Spinal cord (tissue), 10 donors: ENCODE measurements at places on chromosomes 11 and 22. TPM values are rescaled to one million over a fixed set of nuclear protein-coding genes. Genes with fewer than 3 reads are reported as not detected.

DNA sequence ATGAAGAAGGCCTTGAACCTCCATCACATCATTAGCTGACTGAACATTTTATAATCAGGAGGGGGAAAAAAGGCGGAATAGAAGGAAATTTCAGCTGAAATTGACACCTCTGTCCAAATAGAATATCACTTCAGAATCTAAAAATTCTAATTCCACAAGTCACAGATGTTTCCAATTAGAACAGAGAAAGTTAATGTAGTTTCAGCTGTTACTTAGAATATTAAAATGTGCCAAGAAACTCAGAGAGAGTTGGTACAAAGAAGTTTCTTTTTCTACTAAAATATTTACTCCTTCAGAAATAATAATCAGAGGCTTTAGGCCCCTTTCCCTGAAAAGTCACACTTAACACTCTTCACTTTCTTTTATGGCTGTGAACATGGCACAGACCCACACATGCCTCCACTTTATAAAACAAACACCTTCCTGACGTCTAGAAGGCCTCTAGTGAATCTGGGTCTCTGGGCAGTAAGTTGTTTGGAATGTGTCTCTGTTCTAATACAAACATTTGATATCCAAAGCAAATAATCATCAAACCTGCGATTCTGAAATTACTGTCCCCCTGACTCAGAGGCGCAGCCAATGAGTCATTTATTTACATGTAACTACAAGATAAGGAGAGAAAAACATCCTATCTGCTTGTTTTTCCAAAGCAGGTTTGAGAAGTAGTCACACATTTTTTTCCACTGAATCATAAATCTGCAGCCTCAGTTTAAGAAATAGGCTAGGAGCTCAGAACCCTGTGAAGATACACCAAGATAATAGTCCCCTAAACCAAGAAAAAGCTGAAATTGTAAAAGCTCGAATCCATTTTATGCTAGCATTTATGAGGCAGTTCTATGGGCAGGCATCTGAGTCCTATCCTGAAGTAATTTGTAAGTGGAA, 148.4 kb downstream of the ME3 start:
- DNase-seq, result no peak

- no peak for DNase-seq
Observed at GRCh38 chr11:62981743-62982142, 3.0 kb downstream of the SLC22A6 start.

GRCh38 chr11:1256257-1257045, 33.6 kb downstream of the MUC5B start:
- DNase-seq, result no peak

DNA sequence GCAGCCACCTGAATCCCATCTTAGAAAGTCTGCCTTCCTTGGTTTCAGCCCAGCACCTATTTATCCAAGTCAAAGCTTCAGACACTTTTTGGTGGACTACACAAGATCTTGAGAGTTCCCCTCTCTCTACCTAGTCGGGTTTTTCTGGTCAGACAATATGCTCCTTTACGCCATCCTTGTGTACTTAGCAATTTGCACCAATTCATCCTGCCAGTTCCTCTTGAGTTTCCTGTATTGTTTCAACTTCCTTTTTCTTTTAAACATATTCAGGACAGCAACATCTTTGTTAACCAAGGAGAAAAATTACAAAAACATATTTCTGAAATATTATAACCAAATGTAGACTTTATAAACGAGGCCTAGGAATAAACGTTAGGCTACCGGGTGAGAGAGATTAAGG, 368.2 kb upstream of the CADM1 start:
- DNase-seq, result no peak

DNA sequence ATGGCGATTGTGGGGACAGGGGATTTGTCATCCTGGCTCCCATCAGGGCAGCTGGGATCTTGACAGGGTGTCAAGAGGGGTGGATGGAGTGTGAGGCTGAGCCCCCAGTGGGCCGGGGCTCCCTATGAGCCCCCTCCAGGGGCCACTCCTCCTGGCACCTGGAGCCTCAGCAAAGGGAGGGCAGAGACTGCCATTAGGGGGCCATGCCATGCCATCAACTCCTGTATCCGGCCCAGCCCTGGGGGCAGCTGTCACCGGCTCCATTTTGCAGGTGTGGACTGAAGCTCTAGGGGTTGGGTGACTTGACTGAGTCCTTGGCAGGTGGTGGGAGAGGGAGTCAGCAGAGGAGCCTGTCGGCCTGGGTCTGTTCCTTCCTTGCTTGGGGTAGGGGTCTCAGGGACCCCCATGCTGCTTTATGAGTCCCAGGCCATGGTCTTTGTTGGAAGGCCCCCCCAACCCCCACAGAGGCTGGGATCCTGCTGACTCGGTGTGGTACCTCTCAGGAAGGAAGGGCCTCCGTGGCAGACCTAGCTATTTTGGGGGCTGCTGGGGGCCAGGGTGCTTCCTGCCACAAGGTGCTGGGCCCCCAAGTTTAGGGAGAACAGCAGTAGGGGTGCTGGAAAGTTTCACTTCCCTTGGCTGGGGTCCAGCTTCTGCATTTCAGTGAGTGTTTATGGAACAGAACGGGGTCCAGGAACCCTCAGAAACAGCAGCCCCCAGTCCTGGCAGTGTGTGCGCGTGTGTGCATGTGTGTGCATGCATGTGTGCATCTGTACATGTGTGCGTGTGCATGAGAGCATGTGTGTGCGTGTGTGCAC, 1.5 kb downstream of the ACY3 start:
- no peak for DNase-seq

- no peak for DNase-seq
Observed at GRCh38 chr11:44174842-44175241, 79.4 kb downstream of the EXT2 start.

DNA sequence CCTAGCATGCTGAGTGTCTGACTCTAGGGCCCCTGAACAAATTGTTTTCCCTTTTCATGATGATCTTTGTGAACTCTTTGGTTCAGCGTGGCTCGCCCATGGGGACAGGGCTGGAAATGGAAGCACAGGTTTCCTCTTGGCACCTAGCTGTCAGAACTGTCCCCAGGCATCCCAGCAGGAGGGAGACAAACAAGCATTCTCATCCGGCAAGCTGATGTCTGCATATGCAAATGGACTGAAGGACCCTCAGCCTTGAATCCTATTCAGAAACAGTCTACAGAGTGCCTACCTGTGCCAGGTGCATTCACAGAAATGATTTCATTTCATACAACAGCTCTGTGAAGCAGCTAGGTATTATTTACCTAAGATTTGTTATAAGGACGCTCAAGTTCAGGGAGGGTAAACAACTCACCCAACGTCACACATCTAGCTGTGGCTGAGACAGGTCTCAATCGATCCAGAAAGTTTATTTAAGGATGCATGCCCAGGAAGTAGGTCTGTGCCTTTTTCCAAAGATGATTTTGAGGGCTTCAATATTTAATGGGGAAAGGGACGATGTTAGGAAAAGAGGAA, 176.4 kb downstream of the KIRREL3 start:
- DNase-seq, result no peak

DNA sequence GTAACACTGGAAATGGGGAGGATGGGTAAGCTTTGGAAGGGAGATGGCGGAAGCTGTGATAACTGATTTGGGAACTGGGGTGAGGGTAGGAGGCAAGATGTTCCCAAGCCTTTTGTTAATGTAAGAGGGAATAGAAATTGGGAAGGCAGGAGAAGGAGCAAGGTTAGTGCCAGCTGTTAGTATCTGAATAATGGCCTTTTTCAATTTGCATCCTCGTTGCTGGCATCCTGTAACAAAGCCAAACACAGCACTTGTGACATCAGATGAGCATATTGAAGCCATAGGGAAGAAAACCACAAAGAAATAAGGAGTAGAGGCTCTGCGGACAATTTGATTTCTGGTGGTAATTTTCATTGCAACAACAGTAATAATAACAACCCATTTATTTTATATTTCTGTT, 70.9 kb upstream of the CLMP start:
- no peak for DNase-seq

DNA sequence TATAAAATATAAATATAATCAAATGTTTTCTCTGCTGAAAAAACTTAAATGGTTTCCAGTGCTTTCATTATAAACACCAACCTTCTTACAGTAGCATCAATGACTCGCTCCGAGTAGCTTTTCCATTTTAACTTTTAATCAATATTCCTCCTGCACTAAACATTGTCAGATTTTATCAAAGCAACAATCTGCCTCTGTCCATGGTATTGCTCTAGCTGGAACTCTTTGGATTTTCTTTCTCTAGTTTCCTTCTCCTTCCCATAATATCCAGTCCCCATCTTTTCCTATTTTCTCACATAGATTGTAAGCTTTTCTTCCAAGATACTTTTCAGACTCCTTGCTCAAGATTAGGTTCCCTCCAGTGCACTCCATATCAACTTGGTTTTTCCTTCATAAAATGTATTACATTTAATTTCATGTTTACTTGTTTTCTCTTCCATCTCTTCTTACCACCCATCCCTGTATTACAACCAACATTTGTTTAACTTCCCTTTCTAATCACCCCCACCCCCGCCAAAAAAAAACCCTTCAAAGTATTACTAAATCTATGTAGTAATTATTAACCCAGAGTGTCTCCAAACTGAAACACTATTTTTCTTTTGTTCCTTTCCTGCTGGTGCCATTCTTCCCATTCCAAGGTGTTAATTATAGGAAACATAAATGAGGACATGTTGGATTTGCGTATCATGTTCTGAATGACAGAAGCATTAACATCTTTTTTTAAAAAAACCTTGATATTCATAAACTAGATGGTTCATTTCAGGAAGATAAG, 716.5 kb downstream of the NELL1 start:
- no peak for DNase-seq

- DNase-seq, result no peak
Observed at GRCh38 chr22:49657275-49657973, 170.2 kb downstream of the BRD1 start.

- DNase-seq, result no peak
Observed at GRCh38 chr11:34407121-34407813, 31.5 kb upstream of the CAT start.

GRCh38 chr11:12186701-12187100, 76.3 kb downstream of the MICAL2 start:
- no peak for DNase-seq

DNA sequence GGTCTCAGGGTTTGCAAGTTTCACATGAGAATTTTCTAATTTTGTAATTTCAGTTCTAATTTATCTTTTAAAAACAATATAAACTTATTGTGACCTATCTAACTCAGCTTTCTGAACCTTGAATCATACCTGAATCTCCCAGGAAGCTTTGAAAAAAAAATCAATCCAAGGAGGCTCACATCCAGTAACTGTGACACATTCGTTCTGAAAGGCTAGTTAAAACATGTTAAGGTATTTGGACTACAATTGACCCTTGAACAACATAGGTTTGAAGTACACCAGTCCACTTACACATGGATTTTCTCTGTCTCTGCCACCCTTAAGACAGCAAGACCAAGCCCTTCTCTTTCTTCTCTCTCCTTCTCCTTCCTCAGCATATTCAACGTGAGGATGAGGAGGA, 40.0 kb downstream of the DDI1 start:
- DNase-seq, result no peak

GRCh38 chr22:29975494-29975893, 92.5 kb downstream of the MTMR3 start:
- no peak for DNase-seq

- DNase-seq, result no peak
Observed at GRCh38 chr22:39907605-39908097, 6.8 kb downstream of the GRAP2 start.

DNA sequence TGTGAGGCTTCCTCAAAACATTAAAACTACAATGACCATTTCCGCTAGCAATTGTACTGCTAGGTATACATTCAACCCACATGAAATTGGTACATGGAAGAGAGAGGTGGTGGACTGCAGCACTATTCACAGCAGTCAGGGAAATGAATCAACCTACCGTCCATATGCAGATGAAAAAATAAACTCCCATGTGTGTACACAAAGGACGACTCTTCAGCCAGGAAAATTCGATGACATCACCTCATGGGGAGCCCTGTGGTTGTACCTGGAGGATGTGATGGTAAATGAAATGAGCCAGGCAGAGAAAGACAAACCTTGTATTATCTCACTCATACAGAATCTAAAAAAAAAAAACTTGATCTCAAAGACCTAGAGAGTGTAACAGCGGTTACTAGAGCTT, 23.3 kb downstream of the RFPL3 start:
- DNase-seq, result no peak

- DNase-seq, result no peak
Observed at GRCh38 chr11:77095551-77096490, 6.8 kb upstream of the OMP start.

GRCh38 chr11:60347084-60347797, 20.2 kb downstream of the MS4A6E start:
- DNase-seq, result no peak

DNA sequence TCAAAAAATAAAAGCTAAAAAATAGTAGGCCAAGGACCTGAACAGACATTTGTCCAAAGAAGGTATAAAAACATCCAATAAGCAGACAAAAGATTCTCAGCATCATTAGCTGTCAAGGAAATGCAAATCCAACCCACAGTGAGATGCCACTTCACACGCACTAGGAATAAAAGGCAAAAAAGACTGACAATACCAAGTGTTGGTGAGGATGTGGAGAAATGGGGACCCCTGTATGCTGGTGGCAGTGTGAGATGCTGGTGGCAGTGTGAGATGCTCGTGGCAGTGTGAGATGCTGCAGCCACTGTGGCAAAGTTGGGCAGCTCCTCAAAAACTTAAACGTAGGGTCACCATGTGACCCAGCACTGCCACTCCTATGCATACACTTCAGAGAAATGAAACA, 38.0 kb downstream of the WNT7B start:
- DNase-seq, result no peak

DNA sequence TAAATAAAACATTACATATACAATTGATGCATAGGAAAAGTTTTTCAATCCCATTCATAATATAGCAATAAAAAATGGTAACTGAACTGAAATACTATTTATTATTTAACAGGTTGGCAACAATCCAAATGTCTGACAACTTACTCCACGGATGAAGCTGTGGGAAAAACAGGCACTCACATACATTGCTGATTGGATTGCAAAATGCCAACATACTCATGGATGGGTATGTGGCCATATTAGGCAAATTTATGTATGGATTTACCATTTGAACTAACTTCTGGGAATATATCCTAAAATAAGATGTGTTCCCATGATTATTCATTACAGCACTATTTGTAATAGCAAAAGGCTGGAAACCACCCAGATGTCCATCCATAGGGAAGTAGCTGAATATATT, 3.2 kb upstream of the BIRC2 start:
- DNase-seq, result no peak

GRCh38 chr11:728901-729491, 18.3 kb upstream of the TALDO1 start:
- no peak for DNase-seq

The DAGLA gene
- 8.4 TPM for total RNA-seq

The C1QTNF5 gene
- 13.4 TPM for total RNA-seq

The RBMXL2 gene
- 1.4 TPM for total RNA-seq

The C22orf31 gene
- total RNA-seq, result not detected

The POU2AF3 gene
- 2.5 TPM for total RNA-seq

The HSPB2 gene
- 0.50 TPM for total RNA-seq

The SEZ6L gene
- 75.2 TPM for total RNA-seq

The PTPN5 gene
- 25.9 TPM for total RNA-seq

The TEX12 gene
- 0.17 TPM for total RNA-seq

The UCP2 gene
- 12.2 TPM for total RNA-seq

The OR8I2 gene
- not detected for total RNA-seq

The ELFN2 gene
- total RNA-seq, result 5.1 TPM

The MRPL11 gene
- total RNA-seq, result 15.5 TPM

The C11orf24 gene
- total RNA-seq, result 13.7 TPM

The OR51B2 gene
- 0.20 TPM for total RNA-seq

The GPHA2 gene
- total RNA-seq, result 0.59 TPM

The SCGB2A2 gene
- total RNA-seq, result not detected
